NCI-H187 treated with DMSO at 0.1 percent for 48 hours (cell line): ENCODE measurements at places on chromosomes 6 and 20.

GRCh38 chr20:1810926-1811620 is 84.1 kb upstream of the SIRPA start:
- DNase-seq, result no peak

DNA sequence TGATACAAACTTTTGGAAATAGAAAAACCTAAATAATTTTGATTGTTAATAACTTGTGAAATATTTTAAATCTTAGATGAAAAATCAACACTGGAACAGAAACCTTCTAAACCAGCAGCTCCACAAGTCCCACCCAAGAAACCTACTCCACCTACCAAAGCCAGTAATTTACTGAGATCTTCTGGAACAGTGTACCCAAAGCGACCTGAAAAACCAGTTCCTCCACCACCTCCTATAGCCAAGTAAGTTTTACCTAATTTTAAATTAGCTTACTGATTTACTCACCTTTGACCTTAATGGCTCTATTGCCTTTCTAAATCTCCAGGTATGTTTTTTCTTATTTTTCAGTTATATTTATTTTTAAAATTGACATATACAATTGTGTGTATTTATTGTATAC is 102.6 kb upstream of the ADGRF4 start:
- no peak for DNase-seq

GRCh38 chr6:4608361-4609115 is 167.7 kb upstream of the CDYL start:
- peak; percentile 17 for DNase-seq

DNA sequence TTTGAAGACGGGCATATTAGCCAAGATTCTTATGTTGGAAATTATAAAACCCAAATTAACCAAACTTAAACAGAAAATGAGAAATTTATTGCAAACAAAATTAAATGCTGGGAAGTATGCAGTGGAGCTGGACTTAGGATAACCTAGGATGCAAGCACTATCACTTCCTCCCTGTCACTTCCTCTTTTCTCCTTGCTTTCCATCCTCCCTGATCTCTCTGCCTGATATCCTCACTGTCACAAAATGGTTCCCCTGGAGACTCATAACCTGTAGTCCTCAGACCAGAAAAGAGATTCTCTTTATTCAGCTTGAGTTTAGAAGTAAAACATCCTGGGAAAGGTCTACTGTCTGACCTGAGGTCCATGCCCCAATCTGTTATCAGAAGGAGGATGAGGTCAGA is 7.4 kb upstream of the KLHL32 start:
- no peak for DNase-seq

DNA sequence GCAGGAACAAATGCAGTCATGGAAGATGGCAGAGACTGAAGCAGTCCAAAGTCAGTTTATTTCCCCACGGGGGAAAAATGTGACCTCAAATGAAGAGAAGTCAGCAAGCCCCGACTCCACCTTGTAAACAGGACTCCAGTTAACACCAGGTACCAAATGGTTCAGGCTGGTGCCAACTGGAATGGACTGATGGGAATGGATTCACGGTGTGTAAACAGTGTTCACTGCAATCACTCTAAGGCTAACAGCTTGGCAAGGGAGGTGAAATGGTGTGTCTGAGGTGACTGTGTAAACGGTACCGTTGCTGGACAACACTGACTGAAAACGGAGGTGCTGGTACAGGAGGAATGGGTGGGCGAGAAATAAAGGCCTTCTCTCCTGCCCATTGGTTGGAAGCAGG is 12.0 kb downstream of the PLAGL2 start:
- no peak for DNase-seq

DNA sequence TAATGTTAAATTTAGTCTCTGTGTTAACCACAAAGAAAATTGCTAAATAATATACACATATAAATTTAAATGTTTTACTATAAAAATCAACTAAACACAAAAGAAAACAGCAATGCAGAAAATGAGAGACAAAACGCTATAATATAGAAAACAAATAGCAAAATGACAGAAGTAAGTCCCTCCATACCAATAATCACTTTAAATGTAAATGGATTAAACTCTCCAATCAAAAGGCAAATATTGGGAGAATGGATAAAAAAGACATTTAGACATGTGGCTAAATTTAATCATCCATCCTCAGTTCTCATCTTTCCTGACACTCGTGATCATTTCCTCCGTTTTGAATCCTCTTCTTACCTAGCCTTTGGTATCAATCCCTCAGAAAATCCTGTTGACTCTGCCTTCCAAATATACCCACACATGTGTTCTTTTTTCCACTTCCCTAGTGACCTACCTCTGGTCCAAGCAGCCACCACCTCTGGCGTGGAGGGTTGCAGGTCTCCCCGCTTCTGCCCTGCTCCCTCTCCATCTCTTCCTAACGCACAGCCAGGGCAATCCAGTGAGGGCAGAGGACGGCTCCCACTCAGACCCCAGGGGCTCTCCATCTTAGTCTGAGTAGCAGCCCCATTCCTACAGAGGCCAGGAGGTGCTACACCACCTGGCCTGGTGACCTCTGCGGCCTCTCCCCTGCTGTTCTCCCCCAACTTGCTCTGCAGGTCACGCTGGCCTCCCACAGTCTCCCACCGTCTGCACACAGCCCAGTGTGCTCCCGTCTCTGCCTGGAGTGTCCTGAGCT is 149.2 kb downstream of the RNASET2 start:
- DNase-seq, result no peak

DNA sequence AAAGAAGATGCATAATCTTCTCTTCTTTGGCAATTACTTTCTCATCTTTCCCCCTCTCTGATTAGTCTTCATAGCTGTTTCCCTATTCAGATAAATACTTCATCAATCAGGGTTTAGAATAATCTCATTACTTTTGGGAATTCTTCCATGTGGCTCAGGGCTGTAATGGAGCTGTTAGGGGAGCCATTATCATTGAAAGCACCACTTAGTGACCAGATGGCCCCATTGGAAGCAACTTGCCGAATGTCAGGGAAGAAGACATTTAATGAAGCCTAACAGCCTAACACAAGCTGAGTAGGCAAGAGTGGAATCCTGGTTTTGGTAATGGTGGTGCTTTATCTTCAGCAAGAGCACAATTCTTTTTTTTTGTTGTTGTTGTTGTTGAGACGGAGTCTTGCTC is 45.0 kb downstream of the TIAM2 start:
- no peak for DNase-seq

DNA sequence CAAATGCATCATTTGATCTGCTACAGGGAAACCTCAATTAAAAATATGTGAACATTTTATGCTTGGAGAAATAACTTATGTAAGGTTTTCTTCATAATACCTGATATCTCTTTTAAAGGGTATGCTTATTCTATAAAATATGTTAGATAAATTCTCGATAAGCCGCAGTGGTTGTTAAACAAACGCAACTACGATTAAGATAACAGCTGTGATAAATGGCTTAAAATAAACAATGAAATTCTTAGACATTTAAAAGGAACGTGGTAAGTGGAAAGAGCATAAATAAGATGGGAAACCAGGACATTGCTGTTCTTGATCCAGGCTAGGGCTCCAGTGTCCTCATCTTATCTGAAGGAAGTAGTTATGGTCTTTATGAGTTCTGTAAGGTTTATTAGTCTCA is 415.9 kb downstream of the CD83 start:
- no peak for DNase-seq

DNA sequence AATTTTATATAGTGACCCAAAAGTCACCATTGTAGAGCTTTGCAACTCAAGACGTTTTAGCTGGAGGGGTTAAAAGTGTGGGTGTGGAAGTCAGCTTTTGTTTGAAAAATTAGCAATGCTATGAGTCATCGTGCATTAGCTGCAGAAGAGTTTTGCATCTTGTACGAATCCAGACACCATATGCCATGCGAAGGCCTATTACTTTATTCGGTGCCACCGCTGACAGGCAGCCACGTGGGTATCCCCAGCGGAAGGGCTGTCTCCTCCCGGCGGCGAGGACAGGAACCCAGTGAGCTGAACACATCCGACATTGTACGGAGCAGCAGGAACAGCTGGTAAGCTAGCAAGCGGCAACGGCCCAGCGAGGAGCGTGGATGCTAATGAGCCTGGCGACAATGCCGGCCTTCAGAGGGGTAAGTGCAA is 84.4 kb downstream of the INSM1 start:
- DNase-seq, result no peak

- no peak for DNase-seq
These were observed 1.6 kb downstream of the PRDM1 start for GRCh38 chr6:106087548-106088325.

GRCh38 chr6:131084982-131085381 is 21.9 kb upstream of the EPB41L2 start:
- DNase-seq, result no peak

- DNase-seq, result no peak
These were observed 158.2 kb upstream of the IMPG1 start for GRCh38 chr6:76230711-76231110.

DNA sequence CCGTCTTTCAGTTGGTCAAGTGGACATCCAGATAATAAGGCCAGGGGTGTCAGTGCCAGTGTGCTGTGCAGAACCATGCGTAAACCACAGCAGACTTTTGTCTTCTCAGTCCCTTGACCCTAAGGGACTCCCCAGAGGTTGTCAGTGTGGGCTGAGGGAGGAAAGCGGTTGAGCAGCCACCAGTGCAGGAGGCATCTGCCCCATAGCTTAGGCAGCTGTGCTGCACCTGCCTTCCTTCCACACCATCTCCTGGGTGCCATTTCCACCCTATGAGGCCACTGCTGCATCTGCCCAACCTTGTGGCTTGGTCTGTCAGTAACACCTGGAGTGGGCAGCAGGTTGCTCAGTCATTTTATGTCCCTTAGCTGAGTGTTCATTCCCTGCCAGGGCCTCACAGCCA is 26.0 kb downstream of the PRPF6 start:
- DNase-seq, result no peak

DNA sequence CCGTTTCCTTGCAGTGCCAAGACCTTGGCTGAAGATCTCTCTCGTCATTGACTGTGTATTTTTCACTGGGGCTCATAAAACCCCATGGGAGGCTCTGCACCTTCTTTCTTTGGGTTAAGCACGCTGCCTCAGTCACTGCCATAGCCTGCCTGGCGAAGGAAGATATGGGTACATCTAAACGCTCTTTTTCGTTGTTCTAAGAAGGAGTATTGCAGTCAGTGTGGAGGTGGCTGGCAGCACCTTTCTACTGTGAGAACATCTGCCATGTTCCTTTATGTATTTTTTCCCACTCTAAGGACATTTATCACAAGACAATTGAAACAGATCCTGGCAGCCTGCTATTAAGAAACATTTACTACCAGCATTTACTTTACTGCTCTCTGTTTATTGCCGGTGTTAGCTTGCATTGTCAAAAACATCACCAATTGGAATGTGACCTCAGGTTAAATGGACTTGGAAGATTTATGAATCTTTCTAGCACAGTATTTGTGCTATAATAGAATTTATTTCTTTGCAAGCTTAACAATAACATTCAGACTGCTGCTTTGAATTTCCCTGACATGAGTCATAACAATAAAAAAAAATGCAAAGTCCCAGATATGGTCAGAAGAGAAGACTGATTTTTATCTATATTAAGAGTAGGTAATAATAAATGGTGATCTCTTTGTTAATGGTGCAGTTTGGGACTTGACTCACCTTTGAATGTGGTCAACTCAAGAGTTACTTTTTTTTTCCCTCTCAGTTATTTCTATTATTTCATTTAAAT is 62.2 kb upstream of the CLDN20 start:
- no peak for DNase-seq

GRCh38 chr6:111672761-111673450 is 67.2 kb upstream of the TRAF3IP2 start:
- no peak for DNase-seq

GRCh38 chr20:34632870-34633452 is 43.9 kb downstream of the PIGU start:
- no peak for DNase-seq

GRCh38 chr6:87182940-87183339 is 27.6 kb downstream of the ZNF292 start:
- no peak for DNase-seq

DNA sequence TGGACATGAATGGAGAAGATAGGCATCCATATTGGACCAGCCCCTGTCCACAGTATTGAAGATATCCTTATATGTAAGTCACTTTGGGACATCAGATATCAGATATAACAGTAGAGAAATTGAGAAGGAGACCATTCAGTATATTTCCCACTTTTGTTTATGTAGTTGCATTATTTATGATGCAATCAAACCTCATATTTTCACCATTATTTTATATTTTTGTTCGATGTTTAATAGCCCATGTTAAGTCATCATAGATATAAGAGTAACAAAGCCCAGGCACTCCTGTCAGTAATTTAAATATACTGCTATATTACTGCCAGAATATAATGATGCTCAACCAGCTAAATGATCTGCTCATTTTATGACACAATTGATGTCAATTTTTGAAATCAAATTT is 744.5 kb upstream of the EPHA7 start:
- no peak for DNase-seq

GRCh38 chr6:90315354-90315950 is 18.8 kb upstream of the BACH2 start:
- DNase-seq, result no peak

- peak; percentile 32 for DNase-seq
These were observed 649.1 kb downstream of the EPM2A start for GRCh38 chr6:145086197-145086596.

GRCh38 chr6:46651816-46652215 is 802 bp downstream of the CYP39A1 start:
- no peak for DNase-seq

DNA sequence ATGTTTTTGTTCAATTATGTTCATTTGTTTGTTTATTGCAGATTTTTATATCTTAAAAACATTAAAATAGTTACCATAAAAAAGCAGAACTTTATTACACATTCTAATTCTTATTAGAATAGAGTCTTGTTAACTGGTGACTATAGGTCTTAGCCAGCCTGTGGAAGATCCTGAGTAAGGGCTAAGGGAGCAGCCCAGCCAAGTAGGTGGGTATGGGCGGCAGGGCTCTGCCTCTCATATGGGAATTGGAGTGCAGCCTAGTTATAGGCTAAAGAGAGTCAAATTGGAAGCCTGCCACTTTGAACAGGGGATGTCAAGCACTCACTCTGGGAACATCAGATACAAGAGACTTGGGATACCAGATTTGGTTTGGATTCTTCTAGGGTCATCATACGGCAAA is 10.5 kb upstream of the HSF2 start:
- no peak for DNase-seq
